Metanephros (tissue), 2 donors: ENCODE measurements at places on chromosomes 16 and 17. TPM values are rescaled to one million over a fixed set of nuclear protein-coding genes. Genes with fewer than 3 reads are reported as not detected.

The ADORA2B gene
- 1.8 TPM for total RNA-seq

The DHRS7C gene
- total RNA-seq = 25.3 TPM

The KRT25 gene
- not detected for total RNA-seq

The SEPTIN12 gene
- not detected for total RNA-seq

The CBLN1 gene
- 0.23 TPM for total RNA-seq

The PMP22 gene
- 76.2 TPM for total RNA-seq

The ST6GALNAC2 gene
- total RNA-seq = 6.9 TPM

The TP53TG3C gene
- total RNA-seq = not detected

The KRT27 gene
- not detected for total RNA-seq

The GFAP gene
- 0.29 TPM for total RNA-seq

The ARHGAP23 gene
- 52.5 TPM for total RNA-seq

The RANBP10 gene
- total RNA-seq = 18.7 TPM

The TBC1D24 gene
- total RNA-seq = 24.3 TPM

The BAIAP3 gene
- total RNA-seq = 12.2 TPM

The C1QL1 gene
- total RNA-seq = 1.1 TPM
